ENCODE measurements at places on chromosomes 1 and 21.
A peak's percentile ranks its signal among the peaks of the same experiment; 100 is the strongest.

- no peak for DNase-seq
These were observed 41.5 kb downstream of the NKAIN1 start for GRCh38 chr1:31198150-31198549.

GRCh38 chr21:38171723-38172344 is 85.0 kb upstream of the KCNJ15 start:
- no peak for DNase-seq

- DNase-seq, result no peak
These were observed 15.1 kb downstream of the TBX15 start for GRCh38 chr1:118973032-118973431.

DNA sequence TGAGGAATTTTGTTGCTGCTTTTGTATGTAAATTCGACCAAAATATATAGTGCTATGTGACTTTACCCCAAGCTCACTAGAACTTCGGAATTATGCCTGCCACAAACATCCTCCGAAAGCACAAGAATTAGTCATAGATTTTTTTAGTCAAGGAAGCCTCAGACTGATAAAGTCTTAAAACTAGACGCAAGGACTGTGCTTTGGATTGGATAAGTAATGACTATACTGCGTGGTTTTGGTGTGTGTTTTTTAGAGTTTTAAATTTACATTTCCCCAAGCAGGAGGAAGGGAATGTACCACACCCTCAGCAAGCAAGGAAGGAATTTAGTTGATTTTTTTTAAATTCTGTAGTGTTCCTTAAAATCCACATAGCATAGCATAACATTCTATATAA is 10.3 kb downstream of the WLS start:
- DNase-seq, result no peak

- no peak for DNase-seq
These were observed 56.4 kb downstream of the SASS6 start for GRCh38 chr1:100076319-100076718.

DNA sequence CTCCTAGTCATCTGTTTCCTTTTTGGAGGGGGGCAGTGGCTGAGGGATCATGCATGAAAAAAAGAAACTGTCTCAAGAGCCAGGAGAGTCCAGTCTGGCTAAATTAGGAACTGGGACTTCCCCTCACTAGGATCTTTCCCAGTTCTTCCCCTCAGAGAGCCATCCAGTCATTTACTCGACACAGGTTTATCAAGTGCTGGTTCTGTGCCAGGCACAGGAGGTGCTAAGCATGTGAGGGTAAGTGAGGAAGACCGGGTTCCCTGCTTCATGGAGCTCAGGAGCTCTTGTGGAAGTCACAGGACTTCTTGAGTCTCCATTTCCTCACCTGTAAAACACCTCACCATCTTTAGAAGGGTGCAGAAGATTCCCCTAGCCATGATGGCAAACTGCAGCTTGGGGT is 8.6 kb upstream of the NUAK2 start:
- no peak for DNase-seq

DNA sequence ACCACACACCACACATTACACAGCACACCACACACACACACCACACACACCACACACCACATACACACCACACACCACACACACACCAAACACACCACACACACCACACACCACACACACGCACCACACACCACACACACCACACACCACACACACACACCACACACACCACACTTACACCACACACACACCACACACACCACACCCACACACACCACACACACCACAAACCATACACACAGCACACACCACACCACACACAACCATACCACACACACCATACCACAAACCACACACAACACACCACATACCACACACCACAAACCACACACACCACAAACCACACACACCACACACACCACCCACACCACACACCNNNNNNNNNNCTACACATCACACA is 40.9 kb upstream of the SIK1 start:
- no peak for DNase-seq

DNA sequence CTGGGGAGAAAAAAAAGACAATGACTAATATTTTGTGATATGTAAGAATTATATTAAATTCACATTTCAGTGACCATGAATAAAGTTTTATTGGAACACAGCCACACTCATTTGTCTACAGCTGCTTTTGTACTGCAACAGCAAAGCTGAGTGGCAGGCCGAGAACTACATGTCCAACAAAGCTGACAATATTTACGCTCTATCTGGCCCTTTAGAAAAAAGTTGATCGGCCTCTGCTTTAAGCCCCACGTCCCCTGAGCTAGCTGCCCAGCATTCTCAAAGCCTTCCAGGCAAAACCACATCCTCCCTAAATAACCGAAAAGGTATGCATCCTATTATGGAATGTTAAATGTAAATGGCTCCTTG is 8.6 kb downstream of the SLC2A1 start:
- no peak for DNase-seq

DNA sequence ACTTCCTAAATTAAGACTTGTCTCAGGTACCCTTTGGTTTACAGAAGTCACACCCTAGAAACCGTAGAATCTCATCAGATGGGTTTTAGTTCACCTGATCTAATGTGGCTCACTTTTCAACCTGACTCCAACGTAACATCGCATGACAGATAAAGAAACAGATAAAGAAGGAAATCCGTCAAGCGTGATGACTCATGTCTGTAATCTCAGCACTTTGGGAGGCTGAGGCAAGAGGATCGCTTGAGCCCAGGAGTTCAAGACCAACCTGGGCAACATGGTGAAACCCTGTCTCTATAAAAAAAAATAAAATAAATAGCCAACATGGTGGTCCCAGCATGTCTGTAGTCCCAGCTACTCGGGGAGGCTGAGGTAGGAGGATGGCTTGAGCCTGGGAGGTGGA is 97.3 kb downstream of the SPSB1 start:
- DNase-seq, result no peak

DNA sequence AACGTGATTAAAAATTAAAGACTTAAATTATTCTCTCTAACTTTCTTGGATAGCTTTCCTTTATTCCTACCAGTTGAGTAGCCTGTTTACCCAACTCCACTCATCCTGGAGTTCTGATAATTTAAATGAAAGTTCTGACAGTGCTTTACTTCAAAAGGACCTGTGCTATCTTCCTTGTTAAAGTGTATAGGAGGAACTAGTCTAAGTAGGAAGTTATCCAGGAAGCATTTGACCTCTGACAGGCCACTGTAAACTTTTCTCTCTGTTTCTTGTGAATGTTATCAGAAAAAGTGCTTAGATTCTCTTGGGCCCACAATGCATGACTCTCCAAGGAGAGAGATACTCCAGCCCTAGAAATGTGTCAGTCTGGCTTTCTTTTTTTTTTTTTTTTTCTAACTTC is 9.2 kb downstream of the UAP1 start:
- DNase-seq, result no peak

DNA sequence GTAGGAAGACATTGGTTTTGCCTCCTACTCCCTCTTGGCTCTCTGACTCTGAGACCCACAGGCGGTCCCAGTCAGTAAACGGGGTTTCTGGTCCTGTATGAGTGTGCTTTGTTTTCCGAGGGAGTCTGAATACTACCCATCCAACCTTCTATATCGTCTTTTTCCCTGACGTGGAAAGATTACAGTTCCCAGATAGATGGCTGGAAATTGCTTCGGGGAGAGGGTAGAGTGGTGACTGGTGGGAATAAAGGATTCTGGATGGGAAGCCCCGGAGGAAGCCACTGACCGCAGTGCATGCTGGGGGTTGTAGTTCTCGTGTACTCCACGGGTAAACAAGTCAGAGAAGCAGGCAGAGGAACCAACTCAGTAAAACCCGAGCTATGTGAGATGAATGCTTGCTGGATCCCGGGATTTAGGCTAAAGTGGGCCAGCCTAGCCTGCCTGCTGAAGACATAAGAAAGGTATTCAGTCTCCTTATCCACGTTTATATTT is 66.2 kb upstream of the IRF2BP2 start:
- no peak for DNase-seq

GRCh38 chr21:38661889-38662568 is 143.7 kb upstream of the ETS2 start:
- DNase-seq, result no peak

GRCh38 chr1:9300573-9300972 is 7.9 kb downstream of the SPSB1 start:
- DNase-seq, result no peak

GRCh38 chr1:25024615-25025350 is 94.7 kb upstream of the RUNX3 start:
- DNase-seq, result no peak

- no peak for DNase-seq
These were observed 966 bp downstream of the TFB2M start for GRCh38 chr1:246564839-246565750.

DNA sequence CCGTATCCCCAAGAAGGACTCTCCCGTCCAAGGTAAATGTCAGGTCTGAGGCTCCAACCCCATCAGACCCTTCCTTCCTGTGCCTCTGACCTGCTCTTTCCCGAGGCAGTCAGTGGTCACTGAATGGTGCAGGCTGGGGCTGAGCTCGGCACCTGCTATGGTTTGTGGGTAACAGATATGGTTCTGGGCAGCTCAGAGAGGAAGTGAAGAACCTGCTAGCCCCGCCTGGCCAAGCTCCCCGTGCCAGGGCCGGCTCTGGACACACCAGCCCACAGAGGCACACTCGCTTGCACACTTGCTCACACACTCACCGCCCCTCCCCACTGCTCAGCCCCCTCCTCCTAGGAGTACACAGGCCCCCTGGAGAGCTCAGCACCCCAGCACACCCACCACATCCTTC is 16.4 kb downstream of the NCMAP start:
- DNase-seq, result no peak

DNA sequence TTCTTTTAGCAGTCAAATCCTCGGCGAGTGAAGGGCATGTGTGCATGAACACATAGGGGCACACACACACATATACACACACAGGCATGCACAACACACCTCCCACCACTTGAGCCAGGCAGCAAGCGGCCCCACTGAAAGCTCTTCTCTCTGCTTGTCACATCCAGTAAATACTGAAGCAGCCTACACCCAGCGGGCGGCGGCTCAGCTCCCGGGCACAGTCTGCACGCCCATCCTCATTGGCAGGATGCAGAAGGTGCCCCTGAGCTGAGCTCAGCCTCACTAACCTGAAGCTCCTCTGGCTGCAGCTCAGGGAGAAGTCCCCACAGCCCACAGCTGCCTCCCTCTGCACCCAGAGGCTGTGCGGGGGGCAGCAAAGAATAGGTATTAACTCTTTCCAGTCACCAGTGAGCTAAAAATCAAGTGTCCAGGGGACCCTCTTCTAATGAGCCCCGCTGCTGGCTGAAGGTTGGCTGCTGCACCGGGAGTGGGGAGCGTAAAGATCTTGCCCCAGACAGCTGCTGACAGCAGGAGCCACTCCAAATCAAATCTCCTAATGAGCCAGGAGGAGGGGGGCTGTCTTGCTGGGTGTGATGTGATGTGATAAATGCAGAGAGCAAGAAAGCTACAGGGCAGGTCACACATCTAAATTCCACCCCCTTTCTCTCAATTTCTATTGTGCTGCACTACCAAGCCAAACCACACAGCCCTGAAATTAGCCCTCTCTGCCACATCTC is 12.5 kb downstream of the RGS8 start:
- DNase-seq, result no peak

DNA sequence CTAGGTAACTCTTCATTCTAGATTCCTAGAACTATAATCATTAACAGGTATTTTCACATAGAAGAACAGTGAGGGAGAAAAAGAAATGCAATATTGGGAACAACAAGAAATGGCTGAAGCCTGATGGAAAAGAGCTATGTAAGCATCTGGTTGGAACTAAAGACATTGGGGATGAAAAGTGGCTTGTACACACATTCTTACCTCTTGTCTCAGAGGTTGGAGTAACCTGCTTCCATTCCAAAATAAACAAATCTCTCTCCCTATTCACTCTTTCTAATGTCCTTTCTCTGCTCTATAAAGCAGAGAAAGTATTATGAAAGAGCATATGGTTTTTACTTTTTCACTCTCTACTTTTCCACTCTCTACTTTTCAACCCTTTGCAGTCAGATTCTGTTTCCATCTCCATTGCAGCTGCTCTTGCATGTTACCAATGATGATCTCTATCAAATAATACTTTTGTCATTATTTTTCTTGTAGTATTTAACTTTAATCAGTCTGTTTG is 37.5 kb downstream of the CMPK1 start:
- DNase-seq, result no peak

DNA sequence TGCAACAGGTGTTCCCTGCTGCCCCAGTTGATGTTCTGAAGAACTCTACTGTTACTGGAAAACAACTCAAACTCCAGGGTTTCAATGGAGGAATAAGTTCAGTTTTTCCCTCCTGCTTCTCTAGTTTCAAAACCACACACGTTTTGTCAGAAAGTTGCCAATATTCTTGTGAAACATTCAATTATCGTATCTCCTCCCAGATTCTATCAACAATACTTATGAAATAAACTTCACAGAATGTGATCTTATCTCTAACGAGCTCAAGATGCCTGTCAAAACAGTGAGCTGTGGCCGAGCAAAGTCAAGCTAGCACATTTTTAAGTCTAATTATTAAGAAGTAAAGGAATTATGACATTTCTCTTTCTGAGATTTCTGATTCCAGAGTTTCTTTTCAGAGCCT is 4.7 kb downstream of the OR2B11 start:
- DNase-seq, result no peak

DNA sequence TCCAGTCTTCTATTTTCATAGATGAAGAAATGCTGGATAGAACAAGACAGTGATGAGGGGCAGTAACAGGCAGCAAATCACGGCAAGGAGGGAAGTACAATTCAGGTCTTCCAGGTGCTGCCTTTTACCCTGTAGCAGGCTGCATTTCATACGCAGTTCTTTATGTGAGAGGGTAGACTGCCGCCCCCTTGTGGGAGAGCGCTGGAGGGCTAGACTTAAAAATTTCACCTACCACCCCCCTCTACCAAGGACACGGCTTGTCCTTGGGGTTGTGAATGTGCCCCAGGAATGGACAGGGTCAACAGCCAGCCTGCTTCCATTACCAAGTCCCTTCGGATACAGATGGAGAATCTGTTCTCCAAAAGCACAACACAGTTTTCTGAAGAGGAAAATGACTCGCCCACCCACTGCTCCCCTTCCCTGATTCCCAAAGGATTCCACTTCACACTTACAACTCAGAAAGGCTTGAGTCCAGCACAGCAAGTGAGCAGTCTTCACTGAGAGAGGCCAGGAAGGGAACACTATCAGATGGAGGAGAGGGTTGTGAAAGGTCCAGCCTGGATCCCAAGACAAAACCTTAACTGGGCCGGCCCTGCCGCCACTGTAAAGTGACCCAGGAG is 7.4 kb downstream of the WDR77 start:
- peak; percentile 40 for DNase-seq

DNA sequence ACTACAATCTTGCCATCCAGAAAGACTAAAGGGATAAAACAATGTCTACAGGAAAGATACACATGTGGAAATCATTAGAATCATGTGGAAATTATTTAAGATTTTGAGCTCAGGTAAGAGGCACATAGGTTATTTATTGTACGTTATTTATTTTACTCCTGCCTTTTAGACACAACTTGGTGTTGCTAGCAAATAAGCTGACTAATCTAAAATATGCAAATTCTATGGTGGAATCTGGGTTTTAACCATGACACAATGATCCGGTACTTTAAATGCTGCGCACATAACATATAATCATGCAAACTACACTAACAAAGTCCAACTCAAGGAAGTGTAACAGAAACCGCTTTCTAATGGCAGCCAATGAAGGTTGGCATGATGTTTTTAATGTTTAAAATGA is 112.5 kb downstream of the IFI44 start:
- no peak for DNase-seq

- DNase-seq, result no peak
These were observed 959 bp downstream of the PADI6 start for GRCh38 chr1:17372955-17373354.
